Skin of body (tissue), 3 donors: ENCODE measurements at places on chromosomes 3 and 15.

DNA sequence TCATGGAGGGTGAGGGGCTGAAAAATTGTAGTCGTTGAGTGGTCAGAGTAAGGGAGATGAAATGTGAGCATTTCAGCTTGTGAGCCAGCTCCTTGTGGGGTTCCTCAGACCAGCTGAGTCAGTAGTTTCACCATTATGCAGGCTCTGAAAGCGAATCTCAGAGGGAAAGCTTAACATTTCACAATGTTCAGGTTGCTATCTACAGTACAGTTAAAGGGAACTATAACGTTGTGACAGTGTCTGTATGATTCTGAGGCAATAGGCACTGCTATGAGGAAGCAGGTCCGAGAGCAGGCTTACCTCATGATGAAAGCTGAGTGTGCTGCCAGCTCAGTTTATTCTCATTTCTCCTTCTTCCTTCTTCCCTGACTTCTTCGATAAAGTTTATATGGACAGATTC is 469.6 kb downstream of the EDEM1 start:
- no peak for DNase-seq

GRCh38 chr3:27349832-27350231 is 19.4 kb downstream of the NEK10 start:
- DNase-seq: no peak

- peak; percentile 21 for DNase-seq
Observed at GRCh38 chr3:142215106-142215505, 10.3 kb downstream of the GK5 start.

DNA sequence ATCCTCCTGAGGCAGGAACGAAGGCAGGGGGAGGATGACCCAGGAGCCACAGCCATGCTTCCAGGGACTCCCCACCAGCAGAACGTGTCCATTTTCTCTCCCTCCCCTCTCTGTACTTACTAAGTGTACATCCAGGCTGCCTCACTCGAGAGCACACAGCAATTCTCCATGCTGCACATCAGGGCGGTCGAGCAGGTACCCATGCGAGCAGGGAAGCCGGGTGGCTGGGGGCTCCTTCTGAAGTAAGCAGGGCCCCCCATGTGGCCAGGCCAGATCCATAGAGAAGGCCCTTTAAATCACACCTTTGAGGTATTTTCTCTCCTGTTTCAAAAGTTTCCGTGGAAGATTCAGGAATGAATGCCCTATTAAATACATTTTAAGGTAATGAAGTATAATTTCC is 41.2 kb upstream of the SLC6A11 start:
- DNase-seq: no peak

GRCh38 chr3:58102976-58103451 is 94.8 kb downstream of the FLNB start:
- DNase-seq: no peak

GRCh38 chr3:21229426-21230135 is 521.4 kb downstream of the ZNF385D start:
- DNase-seq: no peak

GRCh38 chr3:40103829-40104228 is 205.7 kb upstream of the EIF1B start:
- no peak for DNase-seq

DNA sequence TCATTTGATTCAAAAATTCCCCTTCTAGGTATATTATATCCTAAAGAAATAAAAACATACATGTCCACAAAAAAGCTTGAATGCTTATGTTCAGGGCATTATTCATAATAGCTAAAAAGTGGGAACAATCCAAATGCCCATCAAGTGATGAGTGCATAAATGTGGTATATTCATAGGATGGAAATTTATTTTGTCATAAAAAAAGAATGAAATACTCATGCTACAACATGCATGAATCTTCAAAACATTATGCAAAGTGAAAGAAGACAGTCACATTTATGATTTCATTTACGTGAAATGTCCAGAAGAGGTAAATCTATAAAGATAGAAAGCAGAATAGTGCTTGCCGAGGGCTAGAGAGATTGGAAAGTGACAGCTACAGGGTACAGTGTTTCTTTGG is 83.6 kb upstream of the SLC25A36 start:
- no peak for DNase-seq

DNA sequence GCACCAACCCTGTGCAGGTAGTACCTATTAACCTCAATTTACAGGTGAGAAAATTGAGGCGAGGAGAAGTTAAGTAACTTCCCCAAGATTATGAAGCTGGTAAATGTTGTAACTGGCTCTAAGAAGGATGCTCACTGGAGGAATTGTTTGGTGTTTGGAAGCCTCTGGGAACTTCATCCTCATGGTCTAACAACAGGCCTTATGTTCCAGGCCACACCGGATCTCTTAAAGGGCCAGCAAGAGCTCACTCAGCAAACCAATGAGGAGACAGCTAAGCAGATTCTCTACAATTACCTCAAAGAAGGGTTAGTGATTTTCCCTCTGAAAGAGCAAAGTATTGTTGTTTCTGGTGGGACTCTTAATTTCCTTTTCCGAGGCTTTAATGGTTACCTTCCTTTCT is 63.9 kb downstream of the CGNL1 start:
- DNase-seq: no peak

GRCh38 chr3:196962108-196962929 is 6.3 kb downstream of the PIGZ start:
- DNase-seq: no peak

- DNase-seq: no peak
Observed at GRCh38 chr3:149604125-149604875, 53.5 kb downstream of the WWTR1 start.

GRCh38 chr3:53354945-53355498 is 7.7 kb upstream of the DCP1A start:
- DNase-seq: no peak

- peak; percentile 69 for DNase-seq
Observed at GRCh38 chr15:57432141-57432741, 55.9 kb downstream of the CGNL1 start.

DNA sequence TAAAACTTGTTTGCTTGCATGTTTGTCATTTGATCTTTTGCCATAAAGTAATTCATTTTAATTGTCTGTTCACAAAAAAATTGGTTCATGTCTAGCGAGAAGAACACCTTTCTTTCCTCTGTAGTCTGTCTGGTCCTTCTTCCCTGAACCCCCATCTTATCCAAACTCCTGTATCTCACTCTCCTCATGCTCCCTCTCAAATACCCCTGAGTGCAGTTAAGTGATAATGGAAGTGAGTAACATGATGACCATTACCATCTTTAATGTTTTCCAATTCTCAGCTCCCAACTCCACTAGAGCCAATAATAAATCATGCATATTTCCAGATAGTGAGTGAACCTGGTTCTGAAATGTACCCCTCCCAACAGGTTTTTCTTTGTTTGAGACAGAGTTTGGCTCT is 14.2 kb upstream of the KCNMB3 start:
- DNase-seq: no peak

DNA sequence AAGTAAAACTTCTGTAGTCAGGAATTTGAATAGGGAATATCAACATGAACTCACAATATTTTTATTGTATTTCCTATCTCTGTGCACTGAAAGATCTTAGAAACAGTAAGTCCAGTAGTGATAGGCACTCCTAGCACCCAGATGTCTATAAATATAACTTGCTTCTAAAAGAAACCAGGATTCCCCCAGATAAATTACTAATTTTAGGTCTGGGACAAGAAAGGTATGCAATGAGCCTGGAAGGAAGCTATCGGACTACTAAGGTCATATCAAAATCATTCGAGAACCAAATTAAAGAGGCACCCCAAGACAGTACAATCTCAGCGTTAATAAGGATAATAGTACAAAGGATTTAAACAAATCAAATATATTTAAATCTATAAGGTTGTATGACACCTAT is 47.4 kb downstream of the CLDN18 start:
- DNase-seq: no peak

GRCh38 chr3:174061731-174062130 is 664.2 kb downstream of the NLGN1 start:
- no peak for DNase-seq

DNA sequence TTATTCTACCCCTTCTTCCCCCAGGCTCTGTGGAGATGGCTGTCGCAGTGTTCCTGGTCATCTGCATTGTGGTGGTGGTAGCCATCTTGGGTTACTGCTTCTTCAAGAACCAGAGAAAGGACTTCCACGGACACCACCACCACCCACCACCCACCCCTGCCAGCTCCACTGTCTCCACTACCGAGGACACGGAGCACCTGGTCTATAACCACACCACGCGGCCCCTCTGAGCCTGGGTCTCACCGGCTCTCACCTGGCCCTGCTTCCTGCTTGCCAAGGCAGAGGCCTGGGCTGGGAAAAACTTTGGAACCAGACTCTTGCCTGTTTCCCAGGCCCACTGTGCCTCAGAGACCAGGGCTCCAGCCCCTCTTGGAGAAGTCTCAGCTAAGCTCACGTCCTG is 12.9 kb downstream of the SPINT1 start:
- no peak for DNase-seq

DNA sequence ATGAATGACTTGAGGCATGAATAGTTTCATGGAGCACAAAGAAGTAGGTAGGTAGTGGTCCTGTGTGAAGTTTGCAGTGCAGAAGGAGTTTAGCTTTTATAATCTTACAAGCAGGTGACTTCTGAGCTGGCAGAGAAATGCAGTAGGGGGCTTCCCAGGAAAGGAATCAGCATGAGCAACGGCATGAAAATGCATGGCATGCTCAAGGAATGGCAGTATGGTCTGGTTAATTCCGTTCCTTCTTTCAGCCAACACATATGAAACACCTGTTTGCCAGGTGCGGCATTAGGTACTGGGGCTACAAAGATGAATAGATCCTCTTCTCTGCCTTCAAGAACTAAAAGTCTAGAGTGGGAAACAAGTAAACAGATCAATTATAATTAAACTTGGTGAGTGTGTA is 138.0 kb upstream of the BHLHE40 start:
- DNase-seq: no peak

DNA sequence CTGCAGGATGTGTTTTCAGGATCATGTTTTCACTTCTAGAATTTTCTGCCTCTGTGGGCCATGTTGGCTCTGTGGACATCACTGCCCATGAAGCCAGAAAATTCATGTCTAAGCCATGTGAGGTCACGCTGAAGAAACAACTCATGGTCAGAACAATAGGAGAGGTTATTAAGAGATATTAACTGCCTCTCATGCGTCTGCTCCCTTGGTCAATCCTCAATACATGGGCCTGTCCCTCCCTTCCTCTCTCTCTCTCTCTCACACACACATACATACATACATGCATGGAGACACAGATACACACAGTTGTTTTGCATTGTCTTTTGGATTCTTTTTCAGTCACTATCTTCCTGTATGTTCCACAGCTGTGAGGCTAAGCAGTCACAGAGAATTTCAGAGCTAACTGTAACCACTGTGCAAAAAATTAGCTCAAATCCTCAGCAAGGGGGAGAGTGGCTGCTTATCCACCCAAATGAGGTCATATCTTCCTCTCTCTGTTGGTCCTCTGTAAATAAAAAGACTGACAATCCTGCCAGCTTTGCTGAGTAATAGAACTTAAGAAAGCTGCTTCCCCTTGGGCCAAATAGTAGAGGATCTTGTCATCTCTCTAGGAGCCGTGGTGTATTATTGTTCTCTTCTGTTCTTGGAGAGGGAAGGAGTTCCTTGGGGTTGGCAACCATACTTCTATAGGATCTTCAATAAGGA is 45.6 kb downstream of the LRTM1 start:
- DNase-seq: peak; percentile 98

GRCh38 chr3:23916152-23916885 is 471 bp downstream of the NKIRAS1 start:
- DNase-seq: peak; percentile 26

GRCh38 chr3:36944641-36945270 is at the start of gene TRANK1:
Gene TRANK1 (minus strand): TSS chr3:36945054. CDS start chr3:36944809, 245 bp downstream.
- DNase-seq: peak; percentile 34

DNA sequence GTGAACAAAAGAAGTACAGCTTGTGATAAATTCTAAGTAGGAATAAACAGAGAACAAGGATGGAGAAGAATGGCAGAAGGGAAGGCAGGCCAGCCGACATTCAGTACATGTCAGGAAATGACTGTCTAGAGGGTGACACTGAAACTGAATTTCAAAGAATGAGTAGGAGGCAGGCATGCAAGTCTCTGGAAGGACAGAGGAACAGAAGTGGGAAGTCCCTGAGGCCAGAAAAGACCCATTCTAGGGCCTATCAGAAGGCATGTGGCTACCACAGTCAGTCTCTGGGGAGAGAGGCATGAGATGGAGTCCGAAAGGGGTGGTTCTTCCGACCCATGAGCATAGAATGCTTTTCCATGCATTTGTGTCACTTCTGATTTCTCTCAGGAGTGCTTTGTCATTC is 243.5 kb upstream of the UBE2E2 start:
- DNase-seq: no peak

- DNase-seq: no peak
Observed at GRCh38 chr3:160886421-160886820, 130.4 kb downstream of the PPM1L start.

DNA sequence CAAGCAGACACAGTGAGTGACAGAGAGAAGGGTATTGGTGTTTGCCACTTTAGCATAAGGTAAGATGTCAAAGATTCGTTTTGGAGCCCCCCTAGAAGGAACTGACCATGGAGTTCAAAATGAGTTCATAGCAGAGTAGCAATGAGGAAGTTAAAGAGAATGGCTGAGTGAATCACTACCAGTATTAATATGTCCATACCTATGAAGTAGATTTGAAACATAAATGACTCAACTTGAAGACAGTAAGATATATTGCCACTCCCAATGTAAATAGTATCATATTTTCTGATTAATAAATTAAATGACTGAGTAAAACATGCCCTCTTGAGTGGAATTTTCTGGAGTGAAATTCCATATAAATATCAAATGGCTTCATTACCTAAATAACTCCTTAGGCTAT is 675.1 kb downstream of the NLGN1 start:
- DNase-seq: no peak

- DNase-seq: no peak
Observed at GRCh38 chr3:48651771-48652170, 10.9 kb downstream of the CELSR3 start.

DNA sequence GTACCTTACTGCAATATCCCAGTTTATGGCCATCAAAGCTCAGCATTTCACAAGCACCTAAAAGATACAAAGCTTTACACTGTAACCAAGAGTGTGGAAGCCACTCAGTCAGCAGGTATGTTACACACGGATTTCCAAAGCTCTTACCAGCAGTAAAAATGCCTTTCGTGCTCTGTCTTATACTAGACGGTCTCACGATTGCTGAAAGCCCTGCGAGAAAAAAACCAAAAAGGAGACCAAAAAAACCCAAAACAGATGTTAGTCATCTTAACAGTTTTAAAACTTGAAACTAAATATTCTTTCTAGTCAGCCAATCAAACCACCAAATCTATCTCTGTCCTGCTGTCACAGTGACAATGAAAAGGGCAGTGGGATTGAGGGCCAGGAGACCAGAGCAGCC is 39.0 kb downstream of the TAMM41 start:
- DNase-seq: peak; percentile 79

DNA sequence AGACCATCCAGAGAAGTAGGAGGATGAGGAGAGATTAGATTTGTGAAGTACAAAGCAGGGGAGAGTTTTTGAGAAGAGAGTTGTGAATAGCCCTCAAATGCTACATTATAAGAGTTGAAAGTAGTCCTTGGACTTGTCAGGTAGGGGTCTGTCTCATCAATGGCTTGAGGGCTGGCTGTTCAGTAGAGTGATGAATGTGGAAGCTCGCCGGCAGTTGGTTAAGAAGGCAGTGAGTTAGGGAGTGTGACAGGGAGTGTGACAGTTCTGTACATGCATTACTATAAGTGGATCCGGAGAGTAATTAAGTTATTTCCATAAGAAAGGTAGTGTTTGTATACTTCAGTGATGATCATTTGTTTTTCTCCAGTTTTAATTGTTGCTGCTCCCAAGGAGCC is 32.5 kb downstream of the SLMAP start:
- no peak for DNase-seq
